Activated CD4-positive, CD25-positive, alpha-beta regulatory T cell treated with anti-CD3 and anti-CD28 coated beads, Interleukin-2, amount 50 U/mL, for 24 hours (primary cell): ENCODE measurements at places on chromosomes 13 and 19.

DNA sequence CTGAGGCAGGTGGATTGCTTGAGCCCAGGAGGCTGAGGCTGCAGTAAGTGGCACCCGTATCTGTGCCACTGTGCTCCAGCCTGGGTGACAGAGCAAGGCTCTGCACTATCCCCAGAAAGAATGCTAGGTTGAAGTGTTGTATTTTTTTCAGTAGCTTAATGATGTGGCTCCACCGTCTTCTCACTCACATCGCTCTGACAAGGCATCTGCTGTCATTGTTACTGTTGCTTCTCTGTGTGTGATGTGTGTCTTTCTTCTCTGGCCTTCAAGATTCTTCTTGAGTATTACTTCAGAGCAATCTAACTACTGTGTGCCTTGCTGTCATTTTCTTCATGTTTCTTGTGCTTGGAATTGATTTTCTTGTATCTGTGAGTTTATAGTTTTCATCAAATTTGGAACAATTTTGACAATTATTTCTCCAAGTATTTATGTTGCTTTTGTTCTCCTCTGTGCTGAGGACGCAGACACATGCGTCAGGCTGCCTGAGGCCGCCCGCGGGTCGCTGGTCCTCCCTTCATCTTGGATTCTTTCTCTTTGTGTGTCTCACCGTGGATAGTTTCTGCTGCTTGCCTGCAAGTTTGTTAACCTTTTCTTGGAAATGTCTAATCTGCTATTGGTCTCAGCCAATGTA is 10.8 kb downstream of the ADPRHL1 start:
- ATAC-seq = no peak

- no peak for ATAC-seq
These were observed 2.4 kb downstream of the HPN start for GRCh38 chr19:35043906-35044305.

DNA sequence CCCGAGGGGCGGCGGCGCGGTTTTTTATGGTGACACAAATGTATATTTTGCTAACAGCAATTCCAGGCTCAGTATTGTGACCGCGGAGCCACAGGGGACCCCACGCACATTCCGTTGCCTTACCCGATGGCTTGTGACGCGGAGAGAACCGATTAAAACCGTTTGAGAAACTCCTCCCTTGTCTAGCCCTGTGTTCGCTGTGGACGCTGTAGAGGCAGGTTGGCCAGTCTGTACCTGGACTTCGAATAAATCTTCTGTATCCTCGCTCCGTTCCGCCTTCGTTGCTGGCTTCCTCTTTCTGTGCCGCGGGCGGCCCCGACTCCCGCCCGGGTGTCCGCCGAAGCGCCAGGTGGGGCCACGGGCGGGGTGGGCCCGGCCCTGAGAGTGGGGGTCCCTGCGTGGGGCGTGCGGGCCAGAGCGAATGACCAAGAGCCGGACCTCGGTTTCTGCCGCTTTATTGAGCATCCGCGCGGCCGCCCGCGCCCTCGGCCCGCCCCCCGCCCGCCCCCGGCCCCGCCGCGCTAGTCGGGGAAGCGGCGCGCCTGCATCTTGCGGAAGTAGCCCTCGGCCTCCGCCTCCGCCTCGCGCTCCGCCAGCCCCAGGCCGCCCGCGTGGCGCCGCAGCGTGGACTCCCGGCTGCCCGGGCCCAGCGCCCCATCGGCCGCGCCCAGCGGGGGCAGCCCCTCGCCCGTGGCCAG is 9.6 kb downstream of the PLPPR3 start:
- ATAC-seq = no peak

DNA sequence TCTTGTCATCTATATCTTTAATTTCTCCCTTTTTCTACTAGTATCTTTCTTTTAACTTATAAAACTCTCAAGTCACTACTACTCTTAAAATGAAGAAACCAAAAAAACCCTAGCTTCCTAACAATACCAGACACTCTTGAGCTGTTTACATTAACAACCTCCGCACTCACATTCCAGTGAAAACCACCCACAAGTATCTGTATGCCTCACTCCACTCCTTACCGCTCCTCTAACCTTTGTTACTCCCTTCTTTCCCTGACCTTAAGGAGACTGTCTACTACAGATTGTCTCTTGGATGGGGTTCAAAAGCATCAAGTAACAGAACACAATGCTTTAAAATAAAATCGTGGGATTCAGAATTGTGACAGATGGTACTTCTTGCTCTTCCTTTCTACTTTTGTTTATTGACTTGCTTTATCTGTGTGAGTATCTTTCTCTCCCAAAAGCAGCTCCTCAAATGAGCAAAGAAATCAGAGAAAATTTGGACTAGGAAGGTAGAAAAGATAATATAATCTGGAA is 110.0 kb upstream of the FBXL3 start:
- ATAC-seq = no peak
